ENCODE measurements at places on chromosomes 3 and 15.

DNA sequence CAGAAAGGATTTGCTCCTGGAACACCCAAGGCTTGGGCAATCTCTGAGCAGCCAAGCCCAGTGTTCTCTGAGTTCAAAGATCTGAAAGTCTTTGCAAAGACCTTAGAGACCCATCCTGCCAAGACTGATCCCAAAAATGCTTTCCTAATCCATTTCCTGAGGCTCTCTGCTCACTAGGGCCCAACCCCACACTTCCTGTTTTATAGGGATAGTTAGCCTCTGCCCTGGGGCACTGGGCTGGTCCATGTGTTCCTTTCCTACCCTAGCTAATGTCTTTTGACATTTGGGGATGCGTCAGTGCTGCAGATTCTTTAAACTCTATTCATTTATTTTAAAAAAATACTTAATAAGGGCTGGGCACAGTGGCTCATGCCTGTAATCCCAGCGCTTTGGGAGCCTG is 372.7 kb downstream of the ROBO2 start:
- no peak for DNase-seq

DNA sequence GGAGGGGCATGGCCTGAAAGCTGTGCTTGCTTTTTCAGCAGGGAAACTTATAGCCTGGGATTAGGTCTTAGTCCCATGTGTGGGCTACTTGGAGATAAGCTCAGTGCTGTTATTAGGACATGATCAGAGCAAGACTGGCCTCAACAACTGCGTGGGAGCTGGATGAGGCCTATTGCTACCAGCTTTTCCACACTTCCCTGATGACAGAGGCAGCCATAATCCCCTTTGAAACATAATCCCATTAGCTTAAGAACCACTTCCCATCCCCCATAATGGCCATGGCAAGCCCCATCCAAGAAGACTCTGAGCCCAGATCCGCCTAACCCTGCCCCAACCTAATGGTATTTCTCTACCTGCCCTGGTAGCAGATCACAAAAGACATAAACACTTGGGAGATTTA is 26.6 kb upstream of the GK5 start:
- no peak for DNase-seq

DNA sequence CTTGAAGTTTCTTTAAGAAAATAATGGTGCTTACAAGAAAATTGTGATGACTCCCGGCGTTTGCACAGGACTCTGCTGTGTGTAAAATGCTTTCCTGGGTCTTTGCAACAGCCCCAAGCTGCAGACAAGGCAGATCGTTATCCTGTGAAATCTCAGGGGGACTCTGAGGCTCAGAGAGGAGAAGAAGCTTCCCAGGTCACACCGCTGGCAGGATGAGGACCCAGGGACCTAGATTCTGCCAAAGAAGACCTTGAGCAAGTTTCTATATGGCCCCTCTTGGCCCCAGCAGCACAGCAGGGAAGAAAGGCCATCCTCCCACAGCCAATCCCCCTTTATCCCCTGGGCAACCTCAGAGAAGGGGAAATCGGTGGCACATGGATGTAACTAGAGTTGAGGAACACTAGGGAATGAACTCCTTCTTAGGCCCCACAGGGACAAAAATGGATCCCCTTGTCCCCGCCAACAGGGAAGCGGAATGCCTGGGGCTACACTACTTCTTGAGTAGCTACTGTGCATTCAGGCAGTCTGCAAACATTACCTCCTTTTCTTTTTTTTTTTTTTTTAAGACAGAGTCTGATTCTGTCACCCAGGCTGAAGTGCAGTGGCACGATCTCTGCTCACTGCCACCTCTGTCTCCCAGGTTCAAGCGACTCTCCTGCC is 72.8 kb downstream of the CPN2 start:
- DNase-seq, result peak; percentile 53

- DNase-seq, result no peak
Observed at GRCh38 chr3:12932754-12933153, 91.4 kb upstream of the RPL32 start.

DNA sequence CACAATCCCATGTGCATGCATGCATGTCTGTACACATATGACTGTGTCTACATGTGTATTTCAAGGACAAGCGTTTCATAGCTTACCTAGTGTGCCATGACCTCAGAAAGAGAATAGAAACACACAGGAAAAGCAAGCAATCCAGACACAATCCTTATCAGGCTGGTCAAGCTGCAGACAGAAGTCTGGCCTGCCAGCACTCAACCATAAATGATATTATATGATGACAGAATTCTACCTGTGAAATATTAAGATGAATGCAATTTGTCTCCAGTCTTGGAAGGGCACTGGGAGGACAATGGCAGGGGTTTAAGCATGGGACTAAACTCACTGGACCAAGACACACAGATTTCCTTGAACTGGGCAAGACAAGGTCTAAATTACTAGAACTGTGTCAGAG is 50.9 kb upstream of the ARL6 start:
- DNase-seq, result no peak

DNA sequence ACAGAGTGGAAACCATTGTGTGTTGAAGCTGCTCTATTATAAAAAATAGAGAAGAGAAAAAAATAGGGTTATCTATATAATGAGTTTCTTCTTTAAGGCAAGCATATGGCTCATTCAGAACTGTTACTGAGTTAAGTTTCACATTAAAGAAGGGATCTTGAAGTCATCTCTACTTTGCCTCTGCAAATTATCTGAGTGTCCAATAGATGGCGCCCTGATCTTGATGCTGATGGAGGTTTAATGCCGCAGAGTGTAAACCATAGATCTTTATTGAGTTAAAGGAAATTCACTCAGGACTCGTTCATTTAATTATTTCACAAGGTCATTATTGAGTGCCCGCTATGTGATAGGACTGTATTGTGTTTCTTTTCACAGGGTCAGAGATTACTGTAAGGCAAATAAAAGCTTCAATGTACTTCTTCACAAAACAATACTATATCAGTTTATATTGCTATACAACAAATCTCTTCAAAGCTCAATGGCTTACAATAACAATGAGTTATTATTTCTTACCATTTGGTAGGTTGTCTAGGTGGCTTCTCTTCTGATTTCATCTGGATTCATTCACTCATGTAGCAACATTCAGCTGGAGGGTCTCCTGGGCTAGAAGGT is 171.4 kb downstream of the NSUN3 start:
- DNase-seq, result no peak

GRCh38 chr3:78990156-78990555 is 777.6 kb downstream of the ROBO1 start:
- DNase-seq, result no peak

- no peak for DNase-seq
Observed at GRCh38 chr3:54146506-54147239, 24.3 kb downstream of the CACNA2D3 start.

GRCh38 chr3:44772099-44772442 is 10.5 kb downstream of the KIF15 start:
- no peak for DNase-seq

DNA sequence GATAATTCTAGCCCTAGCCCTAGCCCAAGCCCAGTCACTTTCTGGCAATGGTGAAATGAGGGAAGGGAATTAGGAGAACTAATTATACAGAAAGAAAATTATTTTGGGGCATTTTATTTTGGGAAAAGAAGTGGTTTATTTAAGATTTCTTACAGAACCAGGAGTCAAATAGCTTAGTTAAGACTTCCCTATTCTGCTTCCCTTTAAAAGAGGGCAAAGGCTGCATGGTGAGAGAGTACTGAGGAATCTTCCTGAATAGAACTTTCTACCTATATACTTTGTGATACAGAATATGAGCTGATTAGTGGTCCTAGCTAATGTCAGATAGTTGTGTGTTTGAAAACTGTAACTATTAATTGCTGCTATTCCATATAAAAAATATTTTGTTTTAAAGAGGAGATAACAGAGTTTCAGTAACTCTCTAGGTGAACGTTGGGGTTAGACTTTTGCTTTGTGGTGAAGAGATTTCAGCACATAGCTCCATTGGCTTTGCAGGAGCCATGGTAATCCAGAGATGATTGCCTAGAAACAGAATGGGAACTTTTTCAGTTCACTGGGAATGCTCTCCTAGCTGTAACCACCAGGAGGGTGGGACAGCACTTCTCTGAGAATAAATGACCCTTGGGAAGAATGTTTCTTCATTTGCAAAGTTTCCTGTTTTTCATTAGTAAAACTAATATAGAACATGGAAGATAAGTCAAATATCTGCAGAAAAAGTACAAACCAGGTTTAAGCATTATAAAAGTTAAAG is 5.3 kb upstream of the GCSAM start:
- no peak for DNase-seq

DNA sequence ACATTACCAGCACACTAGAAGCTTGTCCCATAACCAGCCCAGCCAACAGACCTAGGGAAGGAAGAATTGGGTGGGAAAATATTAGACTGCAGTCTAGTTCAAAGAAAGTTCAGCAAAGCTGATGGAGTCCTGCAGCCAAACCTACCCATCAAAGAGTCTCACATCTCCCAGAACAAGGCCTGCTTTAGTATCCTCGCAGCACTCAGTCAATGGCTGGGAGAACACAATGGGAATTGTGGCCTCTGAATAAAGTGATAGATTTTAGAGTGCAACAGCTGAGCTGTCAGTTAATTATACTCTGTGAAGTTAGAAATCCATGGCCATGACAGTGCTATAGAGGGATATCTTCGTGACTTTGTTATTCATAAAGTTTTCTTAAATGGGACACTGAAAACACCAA is 207.2 kb upstream of the NAALADL2 start:
- DNase-seq, result no peak

GRCh38 chr3:176867681-176868663 is 329.3 kb downstream of the TBL1XR1 start:
- no peak for DNase-seq

DNA sequence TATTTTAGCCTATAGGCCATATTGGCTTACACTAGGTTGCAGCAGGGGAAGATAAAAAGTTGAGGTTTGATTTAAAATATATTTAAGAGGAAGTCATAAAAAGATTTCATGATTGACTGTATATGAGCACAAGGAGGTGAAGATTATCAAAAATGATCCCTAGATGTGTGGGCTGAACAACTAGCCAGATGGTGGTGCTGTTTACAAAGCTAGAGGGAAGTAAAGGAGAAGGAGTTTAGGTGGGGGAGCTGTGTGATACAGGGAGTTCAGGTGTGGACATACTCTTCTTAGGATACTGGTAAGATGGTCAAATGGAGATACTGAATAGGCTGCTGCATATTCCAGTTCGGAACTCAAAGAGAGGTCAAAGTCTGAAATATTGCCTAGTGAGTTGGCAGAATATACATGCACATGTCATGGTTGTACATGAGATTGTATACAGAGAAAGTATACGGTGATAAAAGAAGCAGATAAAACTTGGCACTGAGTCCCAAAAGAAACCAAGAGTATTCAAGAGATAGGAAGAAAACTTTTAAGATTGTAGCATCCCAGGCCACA is 727.8 kb downstream of the NLGN1 start:
- no peak for DNase-seq

DNA sequence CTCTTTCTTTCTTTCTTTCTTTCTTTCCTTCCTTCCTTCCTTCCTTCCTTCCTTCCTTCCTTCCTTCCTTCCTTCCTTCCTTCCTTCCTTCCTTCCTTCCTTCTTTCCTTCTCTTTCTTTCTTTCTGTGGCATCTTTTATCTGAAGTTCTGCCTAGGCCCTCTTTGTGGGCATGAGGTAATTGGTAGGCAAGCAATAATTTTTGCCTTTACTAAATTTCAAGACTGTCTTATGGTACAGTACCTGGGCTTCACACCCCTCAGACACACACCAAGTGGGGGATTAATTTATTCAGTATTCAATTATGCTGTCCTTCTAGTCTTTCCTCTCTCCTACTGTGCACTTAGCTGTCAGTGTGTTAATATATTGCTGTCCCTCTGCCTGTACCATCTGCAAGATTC is 155.5 kb downstream of the OXSM start:
- DNase-seq, result no peak

- no peak for DNase-seq
Observed at GRCh38 chr15:42194513-42194912, 13.6 kb downstream of the VPS39 start.

- no peak for DNase-seq
Observed at GRCh38 chr3:54755756-54756155, 172.1 kb downstream of the LRTM1 start.

DNA sequence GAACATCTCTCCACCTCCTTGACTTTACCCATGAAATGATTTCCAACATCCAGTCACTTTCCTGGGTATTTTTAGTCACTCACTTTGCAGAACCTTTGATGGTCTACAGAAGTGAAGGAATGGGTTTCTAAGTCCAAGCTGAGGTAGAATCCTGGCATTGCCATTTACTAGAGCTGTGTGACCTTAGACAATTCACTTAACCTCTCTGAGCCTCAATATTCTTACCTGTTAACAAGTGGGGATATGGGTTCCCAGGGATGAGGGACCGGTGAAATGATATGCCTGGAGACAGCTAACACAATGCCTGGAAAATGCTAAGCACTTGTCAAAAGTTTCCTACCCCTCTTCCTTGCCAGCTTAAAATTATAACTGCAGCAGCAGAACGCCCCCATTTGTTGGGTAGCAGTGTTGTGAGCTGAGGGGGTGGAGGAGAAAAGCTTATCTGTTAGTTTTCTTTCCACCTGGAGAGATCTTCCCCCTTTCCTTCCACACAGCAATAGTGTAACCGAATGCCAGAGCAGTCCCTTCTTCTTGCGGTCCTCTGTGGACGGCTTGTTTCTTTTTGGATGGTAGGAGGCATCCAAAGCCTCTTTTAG is 319.2 kb upstream of the LRRFIP2 start:
- no peak for DNase-seq

- DNase-seq, result no peak
Observed at GRCh38 chr3:36840453-36840921, 76.1 kb upstream of the DCLK3 start.

- DNase-seq, result no peak
Observed at GRCh38 chr15:57503051-57503702, 88.5 kb upstream of the MYZAP start.

- no peak for DNase-seq
Observed at GRCh38 chr15:59662260-59662659, 4.9 kb upstream of the GTF2A2 start.

DNA sequence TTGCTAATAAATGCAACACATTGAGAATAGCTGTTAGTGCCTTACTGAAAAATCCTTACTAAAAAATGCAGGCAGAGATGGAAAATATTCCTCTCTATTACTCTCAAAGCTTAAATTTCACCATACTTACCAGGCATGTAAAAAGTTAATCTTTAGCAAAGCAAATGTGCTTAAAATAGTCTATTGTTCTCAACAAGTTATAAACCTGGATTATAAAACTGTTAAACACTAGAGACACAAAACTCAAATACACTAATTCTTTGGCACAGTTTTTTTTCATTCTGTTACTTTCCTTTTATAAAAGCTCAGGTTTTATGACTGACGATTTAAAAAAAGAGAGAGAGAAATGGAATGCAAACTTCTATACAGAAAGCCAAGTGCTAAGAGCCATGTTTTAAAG is 119.8 kb downstream of the THRB start:
- no peak for DNase-seq

GRCh38 chr3:71438071-71438685 is 145.3 kb downstream of the FOXP1 start:
- DNase-seq, result no peak

GRCh38 chr3:184272269-184272668 is 3.6 kb upstream of the ECE2 start:
- DNase-seq, result no peak

DNA sequence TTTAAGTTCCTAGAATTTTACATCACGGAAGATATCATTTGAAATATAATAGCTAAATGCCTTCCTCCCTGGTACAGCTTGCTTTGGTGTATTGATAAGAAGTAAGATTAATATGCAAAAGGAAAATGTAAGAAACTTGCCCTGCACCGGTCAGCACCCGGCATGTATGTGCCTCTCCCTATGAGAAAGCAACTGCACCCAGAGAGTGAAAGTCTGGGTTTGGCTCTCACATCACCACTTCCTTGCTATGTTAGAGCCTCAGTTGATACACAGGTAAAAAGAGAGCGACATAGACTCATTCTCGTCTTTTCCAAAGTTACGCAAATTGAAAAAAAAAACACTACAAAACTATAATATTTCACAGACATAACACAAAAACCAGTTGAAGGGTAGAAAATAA is 96.7 kb downstream of the FOXP1 start:
- DNase-seq, result no peak
